NCI-H2029 (cell line): ENCODE measurements at places on chromosomes 6 and 20.

DNA sequence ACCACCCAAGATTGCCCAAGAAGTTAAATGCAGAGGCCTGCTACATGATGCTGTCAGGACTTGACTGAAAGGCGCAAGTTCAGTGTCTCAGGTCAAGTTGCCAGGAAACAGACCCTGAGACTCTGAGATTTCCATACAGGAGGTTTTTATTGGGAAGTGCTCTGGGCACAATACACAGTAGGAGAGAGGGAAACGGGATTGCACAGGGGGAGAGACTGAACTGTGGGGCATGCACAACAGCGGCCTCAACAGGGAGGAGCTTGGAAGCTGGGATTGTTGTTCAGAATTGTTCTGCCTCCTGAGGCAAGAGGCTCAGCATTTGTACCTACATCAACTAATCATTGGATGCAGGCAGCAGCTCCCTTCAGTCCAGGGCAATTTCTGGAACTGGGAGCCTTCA is 6.7 kb downstream of the STX11 start:
- DNase-seq = no peak

GRCh38 chr6:116465246-116465645 is 4.1 kb downstream of the CALHM6 start:
- DNase-seq = peak; percentile 88

GRCh38 chr6:27279513-27280063 is 32.1 kb downstream of the PRSS16 start:
- DNase-seq = no peak

DNA sequence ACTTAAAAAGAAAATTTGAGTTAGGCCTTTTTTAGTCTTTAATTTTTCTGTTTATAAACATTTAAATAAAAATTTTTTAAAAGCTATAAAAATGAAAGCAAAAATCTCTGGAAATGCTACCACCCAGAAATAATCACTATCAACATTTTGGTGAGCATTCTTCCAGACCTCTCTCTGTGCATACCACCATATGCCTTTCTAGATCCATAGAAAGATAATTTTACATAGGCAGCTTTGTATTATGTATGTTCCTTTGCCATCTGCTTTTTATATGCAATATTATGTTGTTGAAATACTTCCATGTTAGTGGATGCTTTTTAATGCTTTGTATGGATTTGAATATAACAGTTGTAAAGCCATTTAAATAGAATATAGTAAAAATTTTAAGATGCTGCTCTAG is 496.7 kb upstream of the HTR1E start:
- DNase-seq = no peak

DNA sequence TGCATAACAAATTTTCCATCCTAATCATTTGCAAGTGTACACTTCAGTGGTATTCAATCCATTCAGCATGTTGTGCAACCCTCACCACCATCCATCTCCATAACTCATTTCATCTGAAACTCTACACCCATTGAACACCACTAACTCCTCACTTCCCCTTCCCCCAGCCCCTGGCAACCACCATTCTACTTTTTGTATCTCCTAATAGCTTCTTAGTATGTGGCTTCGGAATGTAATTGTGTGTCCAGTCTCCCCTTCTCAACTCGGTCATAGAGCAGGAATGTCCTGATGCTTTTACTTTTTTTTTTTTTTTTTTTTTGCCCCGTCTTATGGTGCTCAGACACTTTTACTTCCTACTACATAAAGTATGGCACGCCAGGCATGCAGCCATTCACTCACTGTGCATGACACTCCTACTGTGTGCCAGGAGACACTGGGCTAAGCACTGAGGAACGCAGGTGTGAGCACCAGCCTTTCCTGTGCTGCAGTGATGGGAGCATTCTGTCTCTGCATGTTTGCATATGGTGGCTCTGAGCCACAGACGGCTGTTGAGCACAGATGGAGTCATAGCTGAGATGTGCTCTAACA is 15.3 kb downstream of the HCK start:
- no peak for DNase-seq

DNA sequence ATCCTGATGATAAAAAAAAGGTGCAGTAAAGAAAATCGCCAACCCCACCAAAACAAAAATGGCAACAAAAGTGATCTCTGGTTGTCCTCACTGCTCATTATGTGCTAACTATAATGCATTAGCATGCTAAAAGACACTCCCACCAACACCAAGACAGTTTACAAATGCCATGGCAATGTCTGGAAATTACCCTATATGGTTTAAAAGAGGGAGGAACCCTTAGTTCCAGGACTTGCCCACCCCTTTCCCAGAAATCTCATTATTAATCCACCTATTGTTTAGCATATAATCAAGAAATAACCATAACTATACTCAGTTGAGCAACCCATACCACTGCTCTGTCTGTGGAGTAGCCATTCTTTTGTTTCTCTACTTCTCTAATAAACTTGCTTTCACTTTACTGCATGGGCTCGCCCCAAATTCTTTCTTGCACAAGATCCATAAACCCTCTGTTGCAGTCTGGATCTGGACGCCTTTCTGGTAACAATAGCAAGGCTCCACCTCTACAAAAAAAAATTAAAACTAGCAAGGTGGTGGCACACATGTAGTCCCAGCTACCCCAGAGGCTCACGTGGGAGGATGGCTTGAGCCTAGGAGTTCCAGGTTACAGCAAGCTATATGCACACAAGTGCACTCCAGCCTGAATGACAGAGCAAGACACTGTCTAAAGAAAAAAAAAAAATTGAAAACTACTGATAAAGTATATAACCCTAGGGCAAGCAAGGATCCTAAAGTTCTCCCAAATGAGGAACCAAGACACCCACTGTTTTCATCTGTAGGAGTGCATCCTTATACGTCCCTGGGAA is 278.8 kb upstream of the JARID2 start:
- DNase-seq = no peak

- peak; percentile 54 for DNase-seq
Observed at GRCh38 chr6:141484711-141485110, 648.0 kb upstream of the GJE1 start.

DNA sequence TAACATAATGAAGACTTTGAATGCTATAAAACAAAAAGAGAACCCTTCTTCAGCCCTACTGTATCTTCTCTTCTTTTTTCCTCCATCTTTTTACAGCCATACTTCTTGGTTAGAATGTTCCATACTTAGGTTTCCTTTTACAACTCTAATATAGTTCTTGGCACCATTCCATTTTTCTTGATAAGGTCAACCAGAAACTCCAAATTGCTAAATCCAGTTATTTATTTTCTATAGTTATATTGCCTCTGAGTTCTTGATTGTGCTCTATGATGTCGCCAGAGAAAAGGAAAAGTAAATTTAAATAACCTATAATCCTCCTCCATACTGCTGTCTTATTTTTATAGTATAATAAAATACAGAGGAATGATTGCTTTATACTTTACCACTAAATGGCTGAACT is 26.7 kb upstream of the COL10A1 start:
- DNase-seq = no peak
